ENCODE measurements at places on chromosomes 7 and 10. TPM values are rescaled to one million over a fixed set of nuclear protein-coding genes. Genes with fewer than 3 reads are reported as not detected.

Gene ATRNL1
- 0.92 TPM for total RNA-seq

DNA sequence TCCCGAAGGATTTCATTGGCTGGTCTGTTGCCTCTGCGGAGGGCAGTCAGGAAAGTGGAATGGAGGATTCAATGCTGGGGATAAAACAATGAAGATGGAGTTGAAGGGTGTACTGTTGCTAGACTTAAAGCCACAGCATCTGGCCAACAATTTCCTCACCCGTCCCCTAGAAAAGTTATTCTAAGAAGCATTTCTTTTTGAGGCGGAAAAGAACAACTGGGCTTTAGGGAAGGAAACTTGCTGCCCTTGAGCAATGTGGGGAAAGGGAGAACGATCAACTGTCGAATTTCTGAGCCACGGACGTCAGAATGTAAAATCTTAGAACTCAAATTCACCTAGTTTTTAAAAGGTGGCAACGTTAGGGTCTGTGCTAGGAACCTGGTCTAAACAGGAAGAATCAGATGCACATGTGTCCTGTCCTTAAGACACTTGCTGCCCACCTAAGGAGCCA, 664 bp downstream of the FMC1 start:
- DNase-seq: no peak

Gene VWDE
- total RNA-seq: 0.53 TPM

Gene FGFBP3
- total RNA-seq: 0.77 TPM

GRCh38 chr10:47038881-47039561, 127.8 kb downstream of the PTPN20 start:
- DNase-seq: no peak

Gene KRIT1
- total RNA-seq: 49.0 TPM

- DNase-seq: no peak
These were observed 78.9 kb upstream of the FOXK1 start for GRCh38 chr7:4602905-4603842.

Gene GARIN1A
- 3.4 TPM for total RNA-seq

Gene SLC18A3
- not detected for total RNA-seq

- no peak for DNase-seq
These were observed 4.0 kb upstream of the GIMAP8 start for GRCh38 chr7:150446288-150446938.

Gene GNG11
- 23.2 TPM for total RNA-seq

- DNase-seq: no peak
These were observed 704.7 kb upstream of the COBL start for GRCh38 chr7:52021343-52021742.

Gene ASZ1
- total RNA-seq: not detected

GRCh38 chr7:75980430-75981202, 13.8 kb downstream of the TMEM120A start:
- DNase-seq: no peak

DNA sequence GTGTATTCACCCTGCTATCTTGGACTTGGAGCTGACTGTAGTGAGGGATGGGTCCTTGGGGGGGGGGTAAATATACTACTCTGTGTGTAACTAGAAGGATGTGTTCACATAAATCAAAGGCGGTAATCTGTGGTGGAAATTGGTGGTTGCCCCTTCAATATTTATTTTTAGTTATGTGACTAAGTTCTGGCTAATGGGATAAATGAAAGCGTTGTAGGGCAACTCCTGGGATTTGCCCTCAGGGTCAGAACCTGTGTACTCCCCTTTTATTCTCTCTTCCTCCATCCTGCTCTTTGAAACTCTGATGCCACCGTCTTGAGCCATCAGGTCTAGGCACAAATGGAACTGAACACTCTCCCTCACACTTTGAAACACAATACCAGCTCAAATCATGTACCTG, 24.3 kb upstream of the ST7 start:
- DNase-seq: no peak

Gene DENND2A
- total RNA-seq: 19.0 TPM

- no peak for DNase-seq
These were observed 102.2 kb downstream of the SNX10 start for GRCh38 chr7:26393818-26394217.

Gene TRIM50
- not detected for total RNA-seq

GRCh38 chr7:1091644-1092027, 3.7 kb downstream of the GPER1 start:
- no peak for DNase-seq

- DNase-seq: no peak
These were observed 295.4 kb upstream of the FZD8 start for GRCh38 chr10:35937546-35937945.

GRCh38 chr7:127680983-127681382, 29.0 kb downstream of the SND1 start:
- no peak for DNase-seq

DNA sequence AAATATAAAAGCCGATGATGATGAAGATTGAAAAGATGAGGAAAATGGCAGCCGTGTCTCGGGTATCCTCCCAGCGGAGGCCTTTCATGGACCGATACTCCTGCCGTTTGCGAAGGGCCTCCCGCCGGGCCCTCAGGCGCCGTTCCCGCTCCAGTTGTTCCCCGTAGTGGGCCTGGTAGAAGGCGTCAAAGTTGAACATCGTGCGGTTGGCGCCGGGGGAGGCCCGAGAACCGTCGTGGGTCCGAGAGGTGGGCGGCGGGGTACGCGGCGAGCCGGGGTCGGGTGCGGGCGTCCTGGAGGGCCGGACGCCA, 553 bp downstream of the DNAJC30 start:
- DNase-seq: no peak

Gene LRRC18
- total RNA-seq: 3.3 TPM

GRCh38 chr7:130622866-130623265, 45.7 kb downstream of the COPG2 start:
- DNase-seq: no peak

Gene ASL
- total RNA-seq: 48.7 TPM

All from lower lobe of right lung (tissue), 2 donors.